Fibroblast of lung (primary cell): ENCODE measurements at places on chromosomes 7 and 10. TPM values are rescaled to one million over a fixed set of nuclear protein-coding genes. Genes with fewer than 3 reads are reported as not detected.
A peak's percentile ranks its signal among the peaks of the same experiment; 100 is the strongest.

HGF gene
- total RNA-seq, result 108 and 243 TPM in 2 replicates

- DNase-seq, result peak; percentile 44
Observed at GRCh38 chr7:92625617-92626016, 35.4 kb upstream of the FAM133B start.

TSPAN14 gene
- total RNA-seq, result 5.6 and 12.1 TPM in 2 replicates

DLX6 gene
- under 0.01 TPM in 1 of 2 replicates, not detected in the other for total RNA-seq

- no peak for DNase-seq
Observed at GRCh38 chr10:119669331-119669730, 18.2 kb downstream of the BAG3 start.

ZP3 gene
- 2.6 TPM in 2 replicates for total RNA-seq

GRCh38 chr10:90906596-90906995 lies 14.3 kb downstream of the ANKRD1 start:
- no peak for DNase-seq

DNA sequence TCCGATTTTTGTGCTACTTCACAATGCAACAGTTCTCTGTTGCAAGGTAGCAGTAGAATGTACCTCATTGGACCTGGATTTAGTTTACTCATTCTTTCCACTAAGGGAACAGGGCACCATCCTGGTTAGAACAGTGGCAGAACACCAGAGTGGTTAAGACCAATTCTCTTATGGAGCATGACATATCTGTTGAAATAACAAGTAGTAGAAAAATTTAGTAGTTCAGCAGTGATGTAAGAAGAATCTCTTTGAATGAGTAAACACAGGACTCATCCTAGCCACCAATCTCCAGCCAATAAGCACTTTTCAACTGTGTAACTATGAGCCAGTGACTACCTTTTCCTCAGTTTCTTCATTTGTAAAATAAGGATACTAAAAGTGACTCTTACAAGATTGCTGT lies 2.4 kb downstream of the ANKRD22 start:
- peak; percentile 11 for DNase-seq

DNA sequence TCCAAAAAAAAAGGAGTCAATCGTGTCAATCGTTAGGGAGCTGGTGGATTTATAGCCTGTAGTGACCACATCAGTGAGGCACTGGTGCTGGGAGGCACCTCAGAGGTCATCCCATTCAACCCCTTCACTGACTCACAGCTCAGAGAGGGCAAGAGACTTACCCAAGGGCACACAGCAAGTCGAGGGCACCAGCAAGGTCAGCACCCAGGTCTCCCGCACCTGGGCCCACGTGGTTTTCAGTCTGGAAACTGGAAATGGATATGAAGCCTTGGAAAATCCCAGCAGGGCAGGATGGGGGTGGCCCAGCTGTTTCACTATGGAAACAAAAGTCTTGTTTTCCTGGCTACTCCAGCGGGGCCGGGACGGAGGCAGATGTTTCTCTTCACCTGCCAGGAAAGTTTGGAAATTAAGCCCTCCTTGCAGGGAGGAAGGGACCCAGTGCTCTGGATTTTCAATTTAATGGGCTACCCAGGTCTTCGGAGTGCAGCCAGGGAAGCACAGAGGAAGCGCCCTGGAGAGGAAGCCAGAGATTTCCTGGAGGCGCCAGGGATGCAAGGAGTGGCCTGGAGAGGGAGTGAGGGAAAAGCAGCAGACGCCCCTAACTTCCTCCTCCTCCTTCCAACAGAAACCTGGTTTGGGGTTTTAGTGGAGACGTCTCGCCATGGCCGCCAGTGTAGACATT lies 157.2 kb upstream of the TNRC18 start:
- no peak for DNase-seq

GRCh38 chr10:1299041-1299726 lies 243.0 kb downstream of the WDR37 start:
- DNase-seq, result no peak
